GM12892 (cell line): ENCODE measurements at places on chromosomes 2 and 18.
A peak's percentile ranks its signal among the peaks of the same experiment; 100 is the strongest.

- no peak for DNase-seq
These were observed 157.4 kb downstream of the TANC1 start for GRCh38 chr2:159125858-159126257.

- no peak for DNase-seq
These were observed 10.6 kb downstream of the CUL3 start for GRCh38 chr2:224574423-224575084.

GRCh38 chr2:219384859-219385258 is 2.9 kb downstream of the DNPEP start:
- DNase-seq = no peak

DNA sequence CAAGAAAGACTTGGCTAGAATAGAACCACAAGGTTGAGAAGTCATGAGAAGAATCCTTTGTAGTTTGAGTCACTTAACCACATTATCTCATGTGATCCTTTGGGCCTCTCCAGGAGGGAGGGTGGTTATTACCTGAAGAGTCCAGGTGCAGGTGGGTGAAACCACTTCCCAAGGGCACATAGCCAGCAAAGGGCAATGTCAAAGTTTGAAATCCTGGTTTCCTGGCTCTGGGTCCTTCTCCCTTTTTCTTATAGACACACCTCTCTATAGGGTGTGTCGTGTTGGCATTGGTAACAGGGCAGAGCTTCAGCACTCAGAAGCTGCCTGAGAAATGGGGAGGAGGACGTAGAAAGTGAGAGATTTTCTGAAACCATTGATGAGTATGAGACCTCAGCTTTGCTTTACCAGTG is 137.9 kb downstream of the MGAT5 start:
- DNase-seq = peak; percentile 15

- peak; percentile 47 for DNase-seq
These were observed 453 bp downstream of the CABLES1 start for GRCh38 chr18:23135550-23136325.

DNA sequence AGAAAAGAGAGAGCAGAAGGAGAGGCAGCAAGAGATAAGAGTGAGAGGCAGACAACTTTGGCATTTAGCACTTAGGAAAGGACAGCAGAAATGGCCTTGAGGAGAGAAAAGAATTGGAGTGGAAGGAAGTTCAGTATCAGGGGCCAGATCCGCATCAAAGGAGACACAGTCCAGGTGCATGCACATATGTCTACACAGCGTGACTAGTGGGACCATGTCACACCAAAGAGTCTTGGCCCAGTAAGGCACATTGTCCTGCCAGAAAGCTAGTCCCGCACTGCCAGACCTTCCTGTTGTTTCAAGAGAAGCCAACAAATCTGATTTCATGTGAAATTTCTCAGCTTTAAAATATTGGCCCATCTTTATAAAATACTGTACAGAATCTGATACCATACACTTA is 8.5 kb upstream of the STK39 start:
- DNase-seq = no peak

DNA sequence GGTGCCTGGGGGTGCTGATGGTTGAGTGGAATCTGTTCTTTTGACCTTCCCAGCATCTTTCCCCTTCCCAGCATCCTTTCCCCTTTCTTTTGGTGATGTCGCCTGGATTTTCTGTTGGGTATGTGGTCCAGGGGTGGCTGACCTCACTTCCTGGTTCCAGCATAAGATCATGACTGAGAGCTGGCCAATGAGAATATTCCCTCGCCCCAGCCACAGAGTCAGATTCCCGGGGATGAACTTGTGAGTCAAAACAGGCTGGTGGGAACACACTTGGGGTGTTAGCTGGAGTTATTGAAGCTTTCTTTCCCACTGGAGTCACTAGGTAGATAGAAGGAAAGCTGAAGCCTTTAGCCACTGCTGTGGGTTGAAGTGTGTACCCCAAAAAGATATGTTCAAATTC is 28.0 kb upstream of the FOSL2 start:
- no peak for DNase-seq
